K562 (cell line): ENCODE measurements at places on chromosomes 12 and 14. TPM values are rescaled to one million over a fixed set of nuclear protein-coding genes. Genes with fewer than 3 reads are reported as not detected.

- DNase-seq, result no peak
These were observed 27.9 kb upstream of the EID3 start for GRCh38 chr12:104275689-104276088.

GRCh38 chr12:13024531-13024916, 19.7 kb upstream of the FAM234B start:
- DNase-seq, result no peak

GRCh38 chr14:70416338-70416724, 559 bp downstream of the SYNJ2BP start:
- DNase-seq, result no peak

DNA sequence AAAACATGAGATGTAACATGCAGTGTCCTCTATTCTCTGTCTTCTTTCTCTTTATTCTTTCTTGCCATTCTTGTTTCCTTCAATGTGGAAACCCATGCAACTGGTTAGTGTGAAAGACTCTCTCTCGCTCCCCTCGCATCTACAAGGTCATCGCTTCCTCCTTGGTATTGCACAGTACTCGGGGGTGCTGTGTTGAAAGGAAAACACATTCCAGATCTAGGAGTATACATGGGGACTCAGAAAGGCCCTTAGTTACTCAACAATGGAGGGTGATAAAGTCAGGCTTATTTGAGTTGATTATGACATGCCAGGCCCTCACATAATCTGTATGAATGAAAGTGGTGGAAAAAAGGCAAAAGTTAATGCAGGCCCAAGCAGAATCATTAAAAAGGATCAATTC, 75.5 kb upstream of the OVCH1 start:
- no peak for DNase-seq

- DNase-seq, result no peak
These were observed 142.0 kb downstream of the TMEM30B start for GRCh38 chr14:61139006-61139599.

Gene NDRG2
- total RNA-seq, result 37.4 and 41.0 TPM in 2 replicates

Gene SCYL2
- 35.2 and 39.1 TPM in 2 replicates for total RNA-seq
